ENCODE measurements at places on chromosomes 16 and 17.

GRCh38 chr16:79369796-79370195 is 230.7 kb downstream of the MAF start:
- no peak for DNase-seq

DNA sequence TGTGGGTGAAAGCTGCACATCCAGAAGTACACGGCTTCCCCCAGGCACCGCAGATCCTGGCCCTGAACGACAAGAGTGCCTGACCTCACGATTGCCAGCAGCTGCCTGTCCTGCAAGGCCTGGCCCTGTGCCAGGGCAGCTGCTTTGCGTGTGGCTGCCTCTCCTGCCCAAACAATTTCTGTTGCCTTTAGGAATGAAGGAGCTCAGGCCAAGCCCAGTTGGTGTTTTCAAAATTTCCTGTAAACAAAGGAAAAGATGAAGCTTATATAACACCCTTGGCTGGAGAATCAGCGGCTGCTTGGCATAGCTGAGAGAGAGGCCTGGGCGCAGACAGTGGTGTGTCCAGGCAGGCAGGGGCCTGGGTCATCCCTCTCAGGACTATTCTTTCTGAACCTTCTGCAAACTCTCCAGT is 11.7 kb upstream of the SLC47A2 start:
- no peak for DNase-seq

GRCh38 chr17:57948555-57949420 is 6.4 kb downstream of the CUEDC1 start:
- no peak for DNase-seq

GRCh38 chr16:88460496-88461330 is 7.6 kb downstream of the ZFPM1 start:
- DNase-seq: no peak

GRCh38 chr17:2150806-2151205 is 95.9 kb downstream of the HIC1 start:
- no peak for DNase-seq

DNA sequence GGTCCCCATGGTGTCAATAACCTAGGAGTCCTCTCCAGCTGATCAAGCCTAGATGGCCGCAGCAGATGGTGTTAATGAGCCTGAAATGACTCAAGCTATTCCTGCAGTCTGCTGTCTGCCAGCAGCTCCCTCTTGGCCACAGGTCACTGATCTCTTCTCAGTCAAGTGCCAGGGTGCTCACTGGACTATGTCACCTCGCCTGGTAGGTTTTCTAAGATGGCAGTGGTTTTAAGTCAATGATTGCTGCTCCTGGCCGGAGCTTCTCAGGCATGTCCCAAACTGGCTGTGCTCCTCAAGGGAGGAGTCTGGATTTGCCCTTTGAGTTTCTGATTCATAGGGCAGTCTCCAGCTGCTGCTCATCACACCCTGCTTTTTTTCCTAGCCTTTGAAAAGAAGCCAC is 58.6 kb upstream of the SHISA6 start:
- no peak for DNase-seq

DNA sequence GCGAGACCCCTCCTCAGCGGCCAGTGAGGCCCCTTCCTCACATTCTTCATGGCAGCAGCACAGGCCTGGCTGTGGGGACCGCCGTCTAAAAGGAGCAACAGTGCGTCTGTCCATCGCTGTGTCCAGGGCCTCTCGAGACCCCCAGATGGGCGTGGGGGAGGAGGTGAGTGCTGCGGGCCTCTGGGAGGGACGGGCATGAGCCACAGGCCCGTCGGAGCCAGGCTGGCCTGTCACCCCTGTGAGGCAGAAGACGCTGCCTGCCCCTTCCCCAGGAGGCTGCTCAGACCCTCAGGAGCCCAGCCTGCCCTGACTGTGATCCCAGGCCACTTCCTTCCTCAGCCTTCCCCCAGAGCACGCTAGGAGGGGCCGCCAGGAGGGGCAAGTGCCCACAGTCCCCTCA is 2.1 kb upstream of the PYCR1 start:
- no peak for DNase-seq

- DNase-seq: no peak
Measured at GRCh38 chr16:86608301-86608747, 30.0 kb downstream of the FOXL1 start.

DNA sequence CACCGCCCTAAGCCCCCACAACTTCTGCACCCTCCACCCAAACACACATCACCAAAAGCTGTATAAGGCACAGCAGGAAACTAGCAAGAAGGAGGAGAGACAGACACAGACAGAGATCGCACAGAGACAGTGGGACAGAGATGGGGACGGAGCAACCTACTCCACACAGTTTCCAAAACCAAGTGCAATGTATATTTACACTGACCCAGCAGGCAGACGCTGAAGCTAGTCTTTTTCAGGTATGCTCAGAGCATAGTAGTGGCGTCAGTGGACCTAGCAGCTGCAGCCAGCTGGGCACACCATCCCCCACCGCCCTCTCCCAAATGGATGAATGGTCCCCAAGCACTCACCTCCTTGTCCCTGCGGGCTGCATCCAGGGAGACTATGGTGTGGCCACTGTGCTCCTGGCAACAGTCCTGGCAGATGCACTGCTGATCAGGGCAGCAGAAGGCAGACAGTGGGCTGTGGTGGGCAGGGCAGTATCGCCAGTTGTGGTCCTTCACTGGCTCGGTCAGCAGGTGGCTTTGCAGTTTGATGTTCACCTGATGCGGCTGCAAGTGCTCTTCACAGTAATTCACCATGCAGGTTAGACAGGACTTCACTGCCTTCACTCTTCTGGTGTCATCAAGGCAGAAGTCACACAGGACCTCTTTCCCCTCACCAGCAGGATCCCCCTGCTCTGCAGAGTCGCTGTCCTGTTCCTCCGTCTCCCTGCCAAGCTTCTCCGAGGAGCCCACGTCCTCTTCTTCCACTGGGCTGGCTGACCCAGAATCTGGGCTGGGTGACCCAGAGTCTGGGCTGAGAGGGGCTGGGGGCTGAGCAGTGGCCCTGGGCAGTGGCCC is 31.5 kb upstream of the FBXW10B start:
- DNase-seq: no peak

- DNase-seq: no peak
Measured at GRCh38 chr16:22320572-22321339, 23.5 kb downstream of the POLR3E start.

- DNase-seq: no peak
Measured at GRCh38 chr16:74585846-74586443, 21.0 kb downstream of the GLG1 start.

DNA sequence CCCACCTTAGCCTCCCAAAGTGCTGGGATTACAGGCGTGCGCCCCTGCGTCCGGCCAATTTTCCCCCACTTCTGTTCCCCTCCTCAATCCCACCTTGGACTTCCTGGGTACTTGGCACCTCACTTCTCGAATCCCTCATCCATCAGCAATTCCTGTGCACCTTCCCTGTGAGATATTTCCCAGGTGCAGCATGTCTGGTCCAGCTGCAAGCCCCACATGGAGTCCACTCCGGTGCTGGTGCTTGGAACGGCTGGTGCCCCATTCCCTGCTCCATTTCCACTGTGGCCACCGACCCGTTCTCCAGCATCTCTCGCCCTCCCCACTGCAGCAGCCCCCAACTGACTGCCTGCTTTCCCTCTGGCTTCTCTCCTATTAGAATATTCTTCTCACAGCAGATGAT is 35.3 kb downstream of the NOL11 start:
- DNase-seq: no peak

GRCh38 chr17:47803751-47804150 is 17.8 kb downstream of the OSBPL7 start:
- DNase-seq: no peak

- no peak for DNase-seq
Measured at GRCh38 chr16:7182510-7183109, 150.0 kb upstream of the RBFOX1 start.

DNA sequence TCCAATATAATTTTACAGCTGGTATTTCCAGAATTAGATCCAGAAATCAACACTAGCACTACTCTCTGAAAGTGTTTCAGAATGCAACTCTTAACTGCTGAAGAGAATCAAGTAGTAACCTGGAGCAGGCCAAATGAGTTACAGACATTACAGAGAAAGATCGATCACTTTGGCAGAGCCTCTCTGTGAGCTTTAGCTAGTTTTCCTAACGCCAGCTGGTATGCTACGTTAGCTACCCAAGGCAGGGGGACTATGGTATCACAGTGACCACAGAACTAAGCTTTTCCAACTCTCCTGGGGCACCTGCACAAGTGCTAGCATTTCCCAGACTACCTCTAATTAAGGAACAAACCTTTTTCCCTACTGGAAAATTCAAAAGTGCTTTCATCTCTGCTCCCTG is 30.4 kb downstream of the TRAF4 start:
- no peak for DNase-seq

DNA sequence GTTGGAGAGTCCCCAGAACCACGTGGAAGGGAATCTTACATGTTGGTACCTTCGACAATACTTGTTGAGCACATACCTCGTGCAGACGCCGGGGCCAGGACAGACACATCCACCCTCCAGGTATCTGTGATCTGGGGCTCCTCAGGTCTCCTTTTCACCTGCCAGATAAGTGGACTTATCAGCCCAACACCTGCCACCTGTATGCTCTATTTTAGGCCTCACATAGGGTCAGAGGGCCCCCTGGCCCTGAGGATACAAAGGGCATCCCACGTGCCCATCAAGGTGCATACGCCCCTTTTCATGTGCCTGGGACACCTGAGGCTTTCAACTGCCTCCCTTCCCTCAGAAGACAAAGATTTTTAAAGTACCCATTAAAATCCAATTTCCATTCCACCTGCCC is 212.7 kb downstream of the MRTFB start:
- no peak for DNase-seq

GRCh38 chr16:60337671-60338070 is 1603.6 kb upstream of the GOT2 start:
- no peak for DNase-seq

GRCh38 chr16:90040152-90041023 is 21.1 kb upstream of the DBNDD1 start:
- no peak for DNase-seq

GRCh38 chr17:72351884-72352346 is 231.1 kb downstream of the SOX9 start:
- DNase-seq: no peak

- DNase-seq: no peak
Measured at GRCh38 chr16:54540525-54541180, 254.1 kb upstream of the IRX3 start.

DNA sequence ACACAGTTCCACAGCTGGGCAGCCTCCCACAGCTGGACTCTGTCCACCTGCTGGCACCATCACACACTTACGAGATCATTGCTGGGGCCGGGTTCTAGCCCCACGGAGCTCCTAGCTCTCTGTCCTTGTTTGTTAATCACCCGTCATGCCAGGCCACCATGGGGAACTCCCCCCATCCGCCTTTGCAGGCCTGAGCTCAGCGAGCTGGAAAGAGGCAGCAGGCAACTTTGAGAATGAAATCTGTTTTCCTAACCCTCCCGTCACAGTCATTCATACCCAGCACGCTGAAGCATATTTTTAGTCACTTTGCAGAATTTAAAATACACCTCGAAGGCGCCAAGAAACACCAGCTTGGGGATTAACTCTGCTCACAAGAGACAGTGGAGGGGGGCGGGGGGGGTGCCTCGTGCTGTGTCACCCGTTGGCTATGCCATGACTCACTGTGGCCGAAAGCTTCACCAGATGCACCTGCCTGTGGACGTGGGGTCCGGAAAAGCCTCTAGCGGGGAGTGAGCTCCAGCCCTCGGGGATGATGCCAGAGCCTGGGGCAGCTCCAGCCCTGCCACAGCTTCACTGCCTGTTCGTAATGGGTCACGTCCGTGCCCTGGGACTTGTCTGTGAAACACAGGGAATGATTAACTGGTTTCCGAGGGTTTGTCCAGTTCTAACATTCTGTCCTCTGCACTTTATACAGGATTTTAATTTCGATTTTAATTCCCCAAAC is 1.4 kb upstream of the SPNS2 start:
- no peak for DNase-seq

DNA sequence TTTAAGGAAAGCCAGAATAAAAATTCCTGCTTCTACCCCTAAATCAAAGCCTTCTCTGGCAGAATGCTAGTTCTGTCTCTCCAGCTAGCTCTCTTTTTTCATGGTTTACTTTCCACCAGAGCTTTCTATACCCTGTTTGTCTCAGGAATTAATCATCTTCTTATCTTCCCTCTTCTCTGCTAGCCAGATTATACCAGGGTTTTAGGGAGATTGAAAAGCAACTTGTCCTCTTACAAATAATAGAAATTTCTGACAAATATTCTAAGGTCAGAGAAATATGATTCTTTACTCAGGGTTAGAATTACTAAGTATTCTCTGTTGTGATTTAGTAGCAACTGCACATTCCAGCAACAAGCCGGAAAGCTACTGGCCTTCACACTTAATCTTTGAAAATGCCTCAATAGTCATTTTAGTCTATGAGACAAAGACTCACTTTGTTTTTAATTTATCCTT is 166.4 kb downstream of the TANC2 start:
- DNase-seq: no peak

DNA sequence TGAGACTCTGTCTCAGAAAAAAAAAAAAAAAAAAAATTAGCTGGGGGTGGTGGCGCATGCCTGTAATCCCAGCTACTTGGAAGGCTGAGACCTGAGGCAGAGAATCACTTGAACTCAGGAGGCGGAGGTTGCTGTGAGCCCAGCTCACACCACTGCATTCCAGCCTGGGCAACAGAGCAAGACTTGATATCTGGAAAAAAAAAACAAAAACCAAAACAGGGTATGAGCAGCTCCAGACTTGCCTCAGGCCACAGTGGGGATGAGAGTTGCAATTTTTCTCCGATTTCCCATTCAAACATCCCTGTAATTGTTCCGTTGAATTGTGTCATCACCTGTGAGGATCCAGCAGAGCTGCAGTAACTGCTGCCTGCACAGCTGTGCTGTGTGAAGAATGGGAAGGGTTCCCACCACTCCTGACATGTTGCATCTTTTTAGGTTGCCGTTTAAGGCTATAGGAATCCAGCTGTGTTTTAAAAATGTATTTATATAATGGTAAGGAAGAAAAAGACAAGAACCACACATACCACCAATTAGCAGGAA is 150.0 kb downstream of the VPS53 start:
- no peak for DNase-seq

DNA sequence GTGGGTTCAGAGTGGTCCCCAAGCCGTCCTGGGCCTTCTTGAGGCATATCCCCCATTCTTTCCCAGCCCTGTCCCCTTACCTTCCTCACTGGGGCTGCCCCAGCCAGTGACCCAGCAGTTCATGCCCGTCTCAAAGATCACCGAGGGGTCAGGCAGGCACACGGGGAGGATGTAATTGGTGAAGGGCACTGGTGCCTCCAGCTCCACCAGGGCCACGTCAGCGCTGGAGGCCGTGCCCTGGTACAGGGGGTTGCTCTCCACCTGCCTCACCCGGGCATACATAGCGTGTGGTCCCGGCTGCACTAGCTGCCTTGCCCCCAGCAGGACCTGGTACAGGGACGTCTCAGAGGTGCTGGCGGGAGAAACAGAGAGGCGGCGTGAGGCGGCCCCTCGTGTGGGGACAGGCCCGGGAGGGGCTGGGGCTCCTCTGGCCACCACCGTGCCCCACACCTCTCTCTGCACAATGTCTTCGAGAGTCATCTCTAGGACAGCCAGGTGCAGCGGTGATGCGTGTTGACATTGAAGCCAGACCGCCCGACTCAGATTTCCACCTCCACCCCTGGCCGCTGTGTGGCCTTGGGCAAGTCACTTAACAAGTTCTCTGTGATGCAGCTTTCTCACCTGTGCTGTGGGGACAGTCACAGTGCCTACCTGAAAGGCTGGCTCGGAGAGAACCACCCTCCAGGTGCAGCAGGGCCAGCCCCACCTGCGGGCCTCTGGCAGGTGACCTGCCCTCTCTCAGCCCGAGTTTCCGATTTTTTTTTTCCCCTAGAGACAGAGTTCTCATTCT is 5.8 kb downstream of the PRSS27 start:
- no peak for DNase-seq
